ENCODE measurements at places on chromosomes 16 and 17. TPM values are rescaled to one million over a fixed set of nuclear protein-coding genes. Genes with fewer than 3 reads are reported as not detected.

NME3 gene
- polyA plus RNA-seq = 39.5 TPM

BAIAP3 gene
- polyA plus RNA-seq = 0.31 TPM

GRCh38 chr16:65634291-65634690 lies 512.4 kb upstream of the CDH11 start:
- no peak for DNase-seq

DNA sequence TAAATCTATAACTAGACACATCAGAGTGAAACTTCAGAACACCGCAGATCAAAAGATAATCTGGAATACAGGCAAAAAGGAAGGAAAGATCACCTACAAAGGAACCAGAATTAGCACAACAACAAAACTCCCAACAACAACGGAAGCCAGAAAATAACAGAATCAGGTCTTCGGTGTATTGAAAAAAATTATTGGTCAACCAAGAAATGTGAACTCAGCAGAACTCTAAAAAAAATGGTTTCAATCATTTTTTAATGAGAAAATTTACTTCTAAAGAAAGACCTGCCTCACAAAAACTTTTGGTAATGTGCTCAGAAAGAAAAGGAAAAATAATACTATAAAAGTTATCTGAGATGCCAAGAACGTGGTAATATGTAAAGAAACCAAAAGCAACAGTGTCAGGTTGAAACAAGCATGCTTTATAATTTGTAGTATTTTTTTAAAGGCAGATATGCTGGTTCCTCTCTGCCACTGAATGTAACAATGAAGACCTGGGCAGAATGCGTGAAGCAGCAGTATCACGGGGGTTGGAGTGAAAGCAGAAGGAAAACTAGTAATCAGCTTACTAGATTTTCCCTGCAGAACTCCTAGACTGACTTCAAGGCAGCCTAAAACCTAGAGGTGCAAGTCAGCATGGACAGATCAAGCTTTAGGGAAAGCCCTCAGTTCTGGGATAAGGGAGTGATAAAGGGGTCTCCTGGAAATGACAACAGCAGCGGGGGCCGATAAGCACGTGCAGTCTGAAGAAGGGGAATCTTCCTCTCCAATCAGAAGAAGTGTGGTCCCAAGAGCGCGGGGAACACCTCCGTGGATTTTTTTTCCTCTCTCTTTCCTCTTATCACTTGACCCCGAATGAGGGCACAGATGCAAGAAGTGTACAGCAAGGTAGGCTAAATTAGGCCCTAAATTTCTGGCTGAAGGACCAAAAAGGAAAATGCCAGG lies 80.9 kb upstream of the TEKT1 start:
- DNase-seq = no peak

GRCh38 chr17:33154869-33155455 lies 138.1 kb downstream of the ASIC2 start:
- no peak for DNase-seq
